ENCODE measurements at places on chromosomes 11 and 22.

DNA sequence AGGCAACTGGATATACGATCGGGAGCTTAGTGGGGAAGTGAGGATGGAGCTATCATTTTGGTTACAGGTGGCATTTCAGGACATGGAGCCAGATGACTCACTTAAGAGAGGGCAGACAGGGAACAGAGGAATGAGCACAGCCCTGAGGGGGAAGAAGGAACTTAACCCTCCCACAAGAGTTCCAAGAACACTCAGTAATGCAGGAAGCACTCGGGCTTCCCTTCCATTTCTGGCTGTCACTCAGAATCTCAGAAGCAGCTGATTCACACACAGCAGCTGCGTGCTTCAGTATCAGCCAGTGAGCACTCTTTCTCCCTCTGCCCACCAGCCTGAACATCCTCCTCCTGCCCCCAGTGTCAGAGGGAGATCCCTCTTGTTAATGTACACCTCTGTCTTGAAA, 34.8 kb downstream of the EFCAB6 start:
- DNase-seq = no peak

DNA sequence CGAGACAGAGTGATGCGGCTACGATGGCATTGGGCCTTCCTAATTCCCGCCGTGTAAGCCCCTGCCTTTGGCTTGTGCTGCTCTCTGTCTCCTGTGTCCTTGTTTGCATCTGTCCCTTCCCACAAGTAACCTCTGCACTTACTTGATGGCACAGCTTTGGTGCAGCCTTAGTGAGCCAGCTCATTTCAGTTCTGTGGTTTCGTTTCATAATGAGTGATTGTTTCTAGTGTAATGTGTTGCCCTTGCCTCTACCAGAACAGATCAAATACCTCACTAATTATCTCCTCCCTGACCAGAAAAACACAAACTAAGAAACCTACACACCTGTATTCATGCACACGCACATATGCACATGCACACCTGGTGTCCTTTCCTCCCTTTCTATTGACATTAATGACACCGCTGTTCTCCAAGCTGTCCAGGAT, 58.8 kb downstream of the GRK3 start:
- no peak for DNase-seq

DNA sequence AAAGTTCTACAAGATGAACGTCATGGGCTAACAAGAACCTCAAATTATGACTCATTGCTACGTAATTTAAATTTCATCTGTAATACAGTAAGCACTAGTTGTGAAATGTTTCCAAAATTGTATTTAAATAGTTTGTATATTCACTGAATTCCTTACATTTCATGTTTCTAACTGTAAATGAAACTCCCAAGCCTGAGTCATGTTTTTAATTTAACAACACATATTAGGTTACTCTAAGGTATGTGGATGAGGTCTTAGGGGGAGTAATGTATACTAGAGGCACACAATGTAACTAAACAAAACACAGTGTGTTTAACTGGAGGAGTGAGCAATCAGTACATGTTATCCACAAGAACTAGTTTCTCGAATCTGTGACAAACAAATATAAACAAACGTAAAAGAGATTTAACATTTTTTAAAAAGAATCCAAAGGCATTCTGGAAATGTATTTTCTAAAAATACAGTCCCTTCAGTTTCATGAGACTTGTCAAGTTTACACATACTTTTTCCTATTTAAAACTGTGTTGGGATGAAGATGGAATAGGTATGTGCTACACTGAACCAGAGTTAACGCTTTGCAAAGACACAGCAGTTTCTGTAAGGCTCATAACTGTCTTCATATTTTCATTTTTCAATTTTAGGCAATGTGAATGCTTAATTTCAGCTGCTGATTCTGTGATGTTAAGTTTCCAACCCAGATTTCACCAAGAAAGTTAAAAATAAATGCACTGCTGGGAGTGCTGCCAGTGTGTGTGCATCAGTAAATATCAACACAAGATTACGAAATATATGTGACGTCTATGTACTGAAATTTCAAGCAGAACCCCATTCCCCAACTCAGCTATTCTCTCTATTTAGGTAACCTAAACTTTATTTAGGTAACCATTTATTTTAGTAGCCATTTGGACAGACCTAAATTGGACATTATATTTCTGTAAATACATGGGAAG, 52.6 kb downstream of the PITPNB start:
- no peak for DNase-seq

GRCh38 chr22:37551981-37552380, 8.3 kb upstream of the CDC42EP1 start:
- DNase-seq = no peak
